ENCODE measurements at places on chromosomes 6 and 20.

DNA sequence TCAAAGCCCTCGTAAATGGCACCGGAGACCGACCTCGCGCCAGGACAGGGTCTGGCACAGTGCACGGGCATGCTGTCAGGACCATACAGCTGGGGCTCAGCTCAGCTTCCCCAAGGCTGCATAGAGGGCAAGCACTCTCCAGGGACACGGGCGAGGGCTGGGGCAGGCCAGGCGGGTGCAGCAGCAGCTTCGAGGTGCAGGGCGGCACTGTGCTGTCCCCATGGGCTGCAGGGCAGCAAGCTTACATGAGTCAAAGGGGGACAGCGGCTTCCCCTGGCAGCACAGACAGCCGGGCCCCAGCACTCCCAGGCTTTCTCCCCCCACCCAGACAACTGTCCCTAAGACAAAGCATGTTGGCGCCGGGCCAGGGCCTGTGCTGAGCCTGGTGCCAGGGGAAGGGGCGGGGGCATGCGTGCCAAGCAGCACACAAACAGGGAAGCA, 25.7 kb downstream of the PSMG4 start:
- no peak for DNase-seq

DNA sequence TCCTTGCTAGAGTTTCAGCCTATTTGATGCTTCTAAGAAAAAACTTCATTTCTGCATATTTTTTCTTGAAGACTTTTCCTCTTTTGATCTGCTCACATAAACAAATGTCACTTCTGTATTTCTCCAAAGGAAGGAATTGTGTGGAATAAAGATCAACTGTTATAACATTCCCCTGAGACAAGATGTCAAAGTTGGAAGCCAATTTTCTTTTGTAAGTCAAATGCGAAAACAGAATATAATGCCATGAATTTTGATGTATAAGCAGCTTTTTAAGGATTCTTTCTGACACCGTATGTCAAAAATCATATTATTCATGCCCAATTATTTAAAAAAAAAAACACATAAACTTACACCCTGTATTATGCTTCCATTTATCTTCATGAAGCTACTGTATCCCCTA, 70.3 kb upstream of the NHSL1 start:
- no peak for DNase-seq

- DNase-seq: no peak
These were observed 64.9 kb upstream of the NEDD9 start for GRCh38 chr6:11297376-11297729.

- no peak for DNase-seq
These were observed 12.6 kb downstream of the TCP11 start for GRCh38 chr6:35128496-35128895.

DNA sequence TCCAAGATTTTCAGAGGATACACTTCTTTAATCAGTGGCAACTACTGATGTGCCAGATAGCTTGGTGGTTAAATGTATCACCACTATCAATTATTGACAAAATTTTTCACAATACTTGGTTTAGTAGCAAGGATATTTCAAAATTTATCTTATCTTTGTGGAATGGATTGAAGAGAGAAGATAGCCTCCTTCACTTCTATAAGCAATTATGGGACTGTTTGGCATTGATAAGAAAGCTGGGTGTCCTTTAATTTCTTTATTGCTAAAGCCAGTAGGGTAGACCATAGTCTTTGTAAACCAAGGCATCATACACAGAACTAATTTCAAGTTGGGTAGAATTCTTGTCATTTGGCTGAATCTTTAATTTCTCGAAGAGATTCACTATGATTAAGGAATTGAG, 4.9 kb upstream of the RNF182 start:
- DNase-seq: no peak

DNA sequence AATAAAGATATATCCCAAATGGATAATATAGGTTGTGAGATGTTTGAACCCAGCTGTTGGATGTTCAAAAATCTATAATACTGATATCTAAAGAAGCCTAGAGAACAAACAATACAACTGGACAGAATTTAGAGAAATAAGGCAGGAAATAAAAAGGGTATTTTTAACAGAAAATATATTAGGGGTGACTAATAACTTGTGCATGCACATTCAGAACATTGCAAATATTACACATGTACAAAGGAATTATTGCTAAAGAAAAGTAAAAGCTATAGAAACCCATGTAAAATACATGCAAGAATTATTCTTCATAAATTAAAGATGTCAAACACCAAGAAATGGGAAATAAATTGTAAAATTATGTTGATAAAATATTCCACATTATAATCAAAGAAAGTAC, 32.7 kb upstream of the HCRTR2 start:
- no peak for DNase-seq

DNA sequence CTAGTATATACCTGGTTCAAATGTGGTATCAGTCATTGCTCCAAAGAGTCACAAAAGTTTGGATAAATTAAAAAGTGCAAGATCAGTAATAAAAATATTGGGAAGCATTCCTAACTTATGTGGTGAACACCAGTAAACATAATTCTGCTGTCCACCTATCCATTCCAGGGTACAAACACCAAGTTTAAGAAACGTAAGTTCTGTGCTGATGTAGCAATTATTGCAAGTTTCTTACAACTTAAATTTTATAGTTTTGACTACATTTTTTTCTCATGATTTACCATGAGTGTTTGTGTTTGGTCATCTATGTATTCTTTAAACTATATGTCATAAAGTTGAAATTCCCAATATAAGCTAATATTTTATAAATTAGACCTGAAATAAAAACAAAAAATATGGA, 255.0 kb upstream of the THEMIS start:
- no peak for DNase-seq

- no peak for DNase-seq
These were observed 166.7 kb downstream of the TTLL2 start for GRCh38 chr6:167491438-167492099.

DNA sequence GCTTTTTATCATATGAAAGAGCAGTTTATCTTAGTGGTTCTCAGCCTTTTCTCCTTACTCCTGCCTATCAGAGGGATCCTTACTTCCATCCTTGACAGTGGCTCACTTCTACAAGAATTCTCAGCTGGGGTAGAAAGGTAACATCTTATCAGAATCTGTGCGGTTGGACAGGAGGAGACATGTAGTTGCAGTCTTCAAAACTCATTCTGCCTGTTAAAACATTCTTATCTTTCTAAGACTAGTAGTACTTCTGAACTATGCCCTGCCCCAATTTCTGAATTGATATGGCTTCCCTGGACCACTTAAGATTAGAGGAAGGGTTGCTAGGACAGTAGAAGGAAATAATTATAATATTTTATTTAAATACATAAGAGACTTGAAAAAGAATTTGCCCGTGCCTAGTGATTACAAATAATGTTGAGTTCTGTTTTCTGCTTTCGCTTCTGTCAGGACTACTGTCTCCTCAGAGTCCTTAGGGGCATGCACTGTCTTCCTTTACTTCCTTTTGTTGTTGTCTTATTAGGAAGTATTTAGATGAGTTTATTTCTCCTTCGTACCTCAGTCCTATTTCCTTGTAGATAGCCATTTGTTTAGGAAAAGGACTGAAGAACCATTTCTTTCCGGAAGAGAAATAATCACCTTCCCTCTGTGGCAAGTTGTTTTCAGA, 24.9 kb downstream of the BLTP3A start:
- DNase-seq: no peak

DNA sequence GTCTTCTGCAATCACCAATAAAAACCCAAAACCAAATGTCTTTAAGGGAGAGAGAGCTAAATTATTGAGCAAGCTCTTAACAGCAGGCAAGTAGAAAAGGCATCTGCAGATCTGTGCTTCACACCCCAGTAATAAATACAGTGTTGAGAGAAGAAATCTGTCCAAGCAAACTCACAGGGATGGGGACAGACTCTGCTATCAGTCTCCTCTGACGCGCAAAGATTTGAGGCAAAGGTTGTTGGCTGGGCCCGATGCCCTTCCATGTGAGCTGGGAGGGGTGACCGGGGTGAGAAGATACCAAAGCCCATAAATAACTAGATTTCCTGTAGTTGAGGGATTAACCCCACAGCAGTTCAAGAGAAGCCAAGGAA, 315.2 kb upstream of the SOX4 start:
- DNase-seq: no peak

DNA sequence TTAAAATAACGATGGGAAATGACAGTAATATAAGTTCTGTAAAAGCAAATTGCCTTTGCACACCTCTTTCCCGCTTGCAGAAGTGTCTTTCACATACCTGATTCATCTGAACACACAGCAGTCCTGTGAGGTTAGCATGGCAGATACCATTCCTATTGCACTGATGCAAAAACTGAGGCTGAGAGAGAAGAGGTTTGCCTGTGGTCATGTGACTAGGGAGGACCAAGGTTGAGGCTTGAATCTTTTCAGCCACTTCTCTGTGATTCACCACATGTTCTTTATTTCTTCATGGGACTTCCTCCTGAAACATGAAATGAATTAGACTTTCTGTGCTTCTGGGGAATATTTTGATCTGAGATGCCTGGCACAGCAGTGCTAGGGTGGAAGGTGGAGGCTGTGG, 92.9 kb downstream of the VEGFA start:
- DNase-seq: no peak

- DNase-seq: no peak
These were observed 25.2 kb downstream of the PYGB start for GRCh38 chr20:25273046-25273445.

- DNase-seq: no peak
These were observed 320.2 kb upstream of the SULF2 start for GRCh38 chr20:48105526-48105925.

GRCh38 chr6:156167625-156168071, 609.5 kb upstream of the ARID1B start:
- no peak for DNase-seq

GRCh38 chr6:66200390-66200789, 493.4 kb upstream of the EYS start:
- DNase-seq: no peak

DNA sequence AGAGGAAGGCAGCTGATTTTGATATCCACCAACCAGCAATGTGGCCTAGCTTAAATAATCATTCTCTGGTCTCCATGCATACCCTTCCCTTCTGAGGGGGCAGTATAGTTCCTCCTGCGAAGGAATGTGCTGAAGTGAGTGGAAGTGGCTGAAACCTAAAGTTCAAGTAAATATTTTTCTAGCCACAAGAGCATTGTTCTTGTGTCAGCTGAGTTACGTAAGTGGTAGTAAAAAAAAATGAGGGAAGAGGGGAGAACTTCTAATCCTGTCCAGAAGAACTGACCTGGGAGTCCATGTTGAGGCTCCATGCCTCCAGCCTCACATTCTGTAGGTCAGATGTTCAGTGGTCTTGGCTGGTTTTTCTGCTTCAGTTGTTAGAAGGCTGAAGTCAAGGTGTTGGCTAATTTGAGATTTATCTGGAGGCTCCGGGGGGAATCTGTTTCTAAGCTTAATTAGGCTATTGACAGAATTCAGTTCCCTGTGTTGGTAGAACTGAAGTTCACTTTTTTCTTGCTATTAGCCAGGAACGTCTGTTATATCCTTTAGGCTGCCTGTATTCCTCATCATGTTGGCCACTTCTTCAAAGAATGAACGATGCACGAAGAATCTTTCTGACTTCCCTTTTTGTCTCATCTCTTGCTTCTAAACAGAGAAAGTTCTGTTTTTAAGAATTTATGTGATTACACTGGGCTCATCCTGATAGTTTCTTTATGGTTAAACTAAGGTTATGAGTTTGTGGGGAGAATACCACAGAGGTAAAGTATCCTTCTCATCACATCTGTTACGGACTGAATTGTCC, 207.1 kb upstream of the PRSS16 start:
- DNase-seq: no peak

DNA sequence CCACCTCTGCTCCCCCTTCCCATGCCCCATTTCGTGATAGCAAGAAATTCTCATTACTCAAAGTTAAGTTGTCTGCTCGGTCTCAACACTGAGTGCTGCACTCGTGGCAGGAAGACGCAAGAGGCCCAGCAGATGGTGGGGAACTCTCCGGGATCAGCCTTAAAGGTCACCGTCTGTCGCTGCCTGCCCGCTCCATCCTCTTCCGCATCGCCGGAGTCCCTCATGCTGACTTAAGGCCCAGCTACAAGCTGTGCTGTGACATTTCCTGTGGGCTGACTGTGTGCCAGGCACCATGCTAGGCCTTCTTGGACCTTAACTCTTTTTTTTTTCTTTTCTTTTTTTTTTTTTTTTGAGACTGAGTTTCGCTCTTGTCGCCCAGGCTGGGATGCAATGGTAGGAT, 17.8 kb downstream of the GRM4 start:
- no peak for DNase-seq

DNA sequence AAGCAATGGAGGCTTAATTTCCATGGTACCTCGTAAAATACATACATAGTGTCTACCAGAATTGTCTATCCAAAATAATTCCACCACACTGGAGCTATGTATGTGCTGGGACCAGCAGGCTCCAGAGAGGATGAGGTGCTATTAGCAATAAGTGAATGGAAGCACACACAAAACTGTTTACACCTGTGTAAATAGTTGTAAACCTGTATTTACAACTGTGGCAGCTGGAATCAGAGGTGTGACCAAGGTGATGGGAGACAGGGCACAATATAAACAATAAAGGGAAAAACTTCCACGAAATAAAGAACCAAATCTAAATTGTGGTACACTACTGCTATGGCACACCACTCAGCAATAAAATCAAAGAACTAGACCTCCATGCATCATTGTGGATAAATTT, 14.4 kb downstream of the RARS2 start:
- no peak for DNase-seq

GRCh38 chr20:53413186-53413631, 180.4 kb downstream of the ZNF217 start:
- peak; percentile 39 for DNase-seq

DNA sequence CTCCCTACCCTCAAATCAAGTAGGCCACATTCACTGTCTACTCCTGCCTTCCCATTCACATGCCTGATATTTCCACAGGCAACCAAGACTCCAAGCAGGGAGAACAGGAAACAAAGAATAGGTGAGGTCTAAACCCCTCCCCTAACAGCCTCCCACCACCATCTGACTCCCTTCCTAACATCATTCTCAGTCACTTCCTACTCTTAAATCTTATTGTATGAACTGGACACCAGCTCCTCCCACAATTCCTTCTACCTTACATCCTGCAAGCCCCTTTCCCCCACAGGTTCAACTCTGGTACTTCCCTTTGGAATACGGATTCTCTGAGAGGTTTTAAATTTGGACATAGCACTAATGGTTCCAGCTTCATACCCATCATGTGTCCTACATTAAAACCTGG, 944 bp upstream of the C6orf136 start:
- DNase-seq: no peak

GRCh38 chr6:130720076-130720715, 107.0 kb upstream of the SMLR1 start:
- DNase-seq: no peak

DNA sequence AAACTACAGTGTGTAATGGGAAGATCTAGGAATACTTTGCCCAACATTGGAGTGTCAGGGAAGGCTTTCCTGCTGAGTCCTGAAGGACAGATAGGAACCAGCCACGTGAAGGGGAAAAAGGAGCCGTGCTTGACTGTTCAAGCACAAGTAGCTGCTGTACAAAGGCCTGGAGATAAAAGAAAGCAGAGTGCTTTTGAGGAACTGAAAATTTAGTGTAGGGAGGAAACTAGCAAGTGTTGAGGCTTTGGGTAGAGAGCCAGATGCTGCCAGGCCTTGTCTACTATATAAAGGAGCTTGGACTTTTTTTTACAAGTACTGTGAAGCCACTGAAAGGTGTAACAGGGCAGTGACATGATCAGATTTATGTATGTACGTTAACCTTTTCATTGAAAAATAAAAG, 39.0 kb downstream of the DSE start:
- DNase-seq: no peak

All from activated CD4-positive, alpha-beta T cell treated with anti-CD3 and anti-CD28 coated beads, Interleukin-2, amount 50 U/mL, for 48 hours (primary cell).